Hair follicular keratinocyte (primary cell): ENCODE measurements at places on chromosomes 4 and X. TPM values are rescaled to one million over a fixed set of nuclear protein-coding genes. Genes with fewer than 3 reads are reported as not detected.

Gene ESX1
- total RNA-seq: 0.15 and 2.4 TPM in 2 replicates

Gene HELT
- not detected in 2 replicates for total RNA-seq

Gene REPS2
- 0.38 and 1.8 TPM in 2 replicates for total RNA-seq

Gene RBMXL3
- not detected in 2 replicates for total RNA-seq

Gene SHROOM3
- 15.1 and 15.6 TPM in 2 replicates for total RNA-seq

Gene BTC
- 0.23 and 0.47 TPM in 2 replicates for total RNA-seq

Gene CITED1
- not detected in 2 replicates for total RNA-seq

Gene TMPRSS11F
- total RNA-seq: not detected in 2 replicates

Gene OTC
- not detected in 2 replicates for total RNA-seq

Gene ZBTB49
- 2.3 and 6.8 TPM in 2 replicates for total RNA-seq

Gene PLK4
- total RNA-seq: 4.6 and 13.1 TPM in 2 replicates

Gene XAGE2
- not detected in 2 replicates for total RNA-seq

Gene SLC25A43
- 22.6 and 27.7 TPM in 2 replicates for total RNA-seq

Gene SEL1L3
- total RNA-seq: 21.3 and 75.1 TPM in 2 replicates

Gene ABLIM2
- 0.11 and 1.2 TPM in 2 replicates for total RNA-seq

Gene PLAC8
- 0.15 and 0.86 TPM in 2 replicates for total RNA-seq

Gene TAF7L
- total RNA-seq: not detected in 2 replicates

Gene DUX4
- not detected in 2 replicates for total RNA-seq

Gene DMD
- total RNA-seq: 8.9 and 10.9 TPM in 2 replicates

Gene ZXDA
- total RNA-seq: 1.4 and 3.6 TPM in 2 replicates

Gene MAGEA6
- total RNA-seq: not detected in 2 replicates

Gene CTAG1A
- not detected in 2 replicates for total RNA-seq

Gene LNX1
- total RNA-seq: 0.11 and 0.39 TPM in 2 replicates

Gene NELFA
- 19.2 and 28.0 TPM in 2 replicates for total RNA-seq

Gene MAGEC3
- not detected in 2 replicates for total RNA-seq

Gene IL9R
- not detected in 2 replicates for total RNA-seq

Gene CPE
- 2.8 and 3.4 TPM in 2 replicates for total RNA-seq

Gene RHOXF2
- not detected in 2 replicates for total RNA-seq
